ENCODE measurements at places on chromosomes 12 and 14.

- DNase-seq = no peak
Measured at GRCh38 chr12:59182191-59182590, 261.9 kb upstream of the LRIG3 start.

GRCh38 chr12:81699551-81699950 is 59.6 kb downstream of the PPFIA2 start:
- DNase-seq = no peak

- DNase-seq = no peak
Measured at GRCh38 chr12:6489449-6489848, 3.6 kb downstream of the MRPL51 start.

DNA sequence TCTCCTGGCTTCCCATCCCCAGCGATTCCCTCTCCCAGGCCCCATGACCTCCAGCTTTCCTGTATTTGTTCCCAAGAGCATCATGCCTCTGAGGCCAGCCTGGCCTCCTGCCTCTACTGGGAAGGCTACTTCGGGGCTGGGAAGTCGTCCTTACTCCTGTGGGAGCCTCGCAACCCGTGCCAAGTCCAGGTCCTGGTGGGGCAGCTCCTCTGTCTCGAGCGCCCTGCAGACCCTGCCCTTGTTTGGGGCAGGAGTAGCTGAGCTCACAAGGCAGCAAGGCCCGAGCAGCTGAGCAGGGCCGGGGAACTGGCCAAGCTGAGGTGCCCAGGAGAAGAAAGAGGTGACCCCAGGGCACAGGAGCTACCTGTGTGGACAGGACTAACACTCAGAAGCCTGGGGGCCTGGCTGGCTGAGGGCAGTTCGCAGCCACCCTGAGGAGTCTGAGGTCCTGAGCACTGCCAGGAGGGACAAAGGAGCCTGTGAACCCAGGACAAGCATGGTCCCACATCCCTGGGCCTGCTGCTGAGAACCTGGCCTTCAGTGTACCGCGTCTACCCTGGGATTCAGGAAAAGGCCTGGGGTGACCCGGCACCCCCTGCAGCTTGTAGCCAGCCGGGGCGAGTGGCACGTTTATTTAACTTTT is 14.3 kb downstream of the C12orf43 start:
- DNase-seq = no peak

DNA sequence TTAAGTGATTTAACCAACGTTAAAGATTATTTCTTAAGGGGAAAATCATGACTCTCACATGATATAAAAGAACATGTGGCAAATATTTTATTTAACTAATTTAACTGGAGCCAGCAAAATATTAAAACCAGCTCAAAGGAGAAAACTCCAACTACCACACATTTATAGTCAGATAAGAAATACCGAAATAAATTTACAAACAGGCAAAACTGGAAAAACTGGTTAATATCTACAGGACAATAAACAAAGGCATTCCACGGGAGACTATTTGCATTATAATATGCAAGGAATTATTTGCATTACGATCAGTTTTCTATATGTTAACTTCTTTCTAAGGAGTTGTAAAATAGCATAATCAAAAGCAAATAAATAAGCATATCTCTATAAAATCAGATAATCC is 13.8 kb upstream of the BCL2L14 start:
- no peak for DNase-seq

GRCh38 chr12:124603831-124604251 is 36.4 kb upstream of the NCOR2 start:
- no peak for DNase-seq

- DNase-seq = no peak
Measured at GRCh38 chr12:110637869-110638441, 24.0 kb downstream of the TCTN1 start.

DNA sequence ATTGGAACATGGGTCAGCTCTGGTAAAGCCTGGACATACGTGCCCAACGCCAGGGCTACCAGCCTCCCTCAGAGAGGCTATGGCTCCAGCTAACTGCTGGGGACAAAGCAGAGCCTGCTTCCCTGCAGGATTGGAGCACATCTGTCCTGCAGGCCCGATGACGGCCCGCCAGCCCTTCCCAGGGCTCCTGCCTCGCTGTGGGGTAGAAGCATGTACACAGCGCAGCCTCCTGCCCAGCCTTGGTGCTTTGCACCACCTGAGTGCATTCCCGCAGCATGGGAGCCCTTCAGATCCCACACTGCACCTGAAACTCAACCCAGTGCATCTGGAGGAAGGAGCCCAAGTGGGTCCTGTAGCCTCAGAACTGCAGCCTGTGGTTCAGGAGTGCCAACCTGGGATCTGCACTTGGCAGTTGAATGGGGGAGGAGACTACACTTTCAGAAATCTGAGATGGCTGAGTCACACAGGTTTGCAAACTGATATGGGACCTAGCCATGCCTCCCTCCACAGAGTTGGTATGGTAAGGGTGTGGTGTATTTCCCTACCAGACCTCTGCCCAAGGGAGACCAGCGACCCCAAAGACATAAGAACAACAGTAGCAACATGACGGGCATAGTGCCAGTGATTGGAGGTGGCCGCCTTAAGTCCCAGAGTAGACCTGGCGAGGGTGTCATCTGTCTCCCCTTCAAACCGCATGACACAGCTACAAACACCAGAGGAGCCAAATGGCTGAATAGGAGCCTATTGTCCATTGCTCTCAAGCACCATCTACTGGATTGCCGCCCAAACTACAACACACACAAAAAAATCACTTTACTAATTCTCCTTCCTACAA is 273.9 kb upstream of the MIS18BP1 start:
- no peak for DNase-seq

DNA sequence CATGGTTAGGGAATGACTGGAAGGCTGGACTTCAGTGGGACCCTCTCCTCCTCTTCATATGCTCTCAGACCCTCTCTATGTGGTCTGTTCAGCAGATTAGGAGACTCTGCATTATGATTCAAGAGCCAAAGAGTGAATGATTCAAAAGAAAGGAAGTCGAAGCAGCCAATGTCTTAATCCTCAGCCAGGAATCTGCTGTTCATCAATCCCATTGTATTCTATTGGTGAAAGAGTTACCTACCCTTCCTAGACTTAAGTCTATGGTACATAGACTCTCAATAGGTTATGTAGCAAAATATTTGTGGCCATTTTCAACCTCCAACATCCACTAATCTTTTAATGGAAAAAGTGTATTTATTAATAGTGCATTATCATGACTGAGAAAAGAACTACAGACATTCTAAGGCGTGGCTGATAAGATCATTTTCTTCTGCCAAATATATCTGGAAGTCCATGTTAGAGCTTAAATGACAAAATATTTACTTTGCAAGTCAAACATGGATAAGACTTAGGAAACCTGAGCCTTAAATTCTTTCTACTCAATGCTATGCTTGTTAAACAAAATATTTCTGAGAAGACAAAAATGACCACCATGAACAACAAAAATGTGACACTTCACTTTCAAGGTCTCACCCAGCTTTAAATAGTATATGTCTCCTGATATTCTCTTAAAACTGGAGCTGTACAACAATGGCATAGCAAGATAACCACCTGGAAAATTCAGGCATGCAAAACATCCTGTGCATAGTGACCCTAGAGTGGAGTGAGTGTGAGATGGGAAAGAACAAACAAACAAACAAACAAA is 1100.6 kb downstream of the GALC start:
- no peak for DNase-seq

DNA sequence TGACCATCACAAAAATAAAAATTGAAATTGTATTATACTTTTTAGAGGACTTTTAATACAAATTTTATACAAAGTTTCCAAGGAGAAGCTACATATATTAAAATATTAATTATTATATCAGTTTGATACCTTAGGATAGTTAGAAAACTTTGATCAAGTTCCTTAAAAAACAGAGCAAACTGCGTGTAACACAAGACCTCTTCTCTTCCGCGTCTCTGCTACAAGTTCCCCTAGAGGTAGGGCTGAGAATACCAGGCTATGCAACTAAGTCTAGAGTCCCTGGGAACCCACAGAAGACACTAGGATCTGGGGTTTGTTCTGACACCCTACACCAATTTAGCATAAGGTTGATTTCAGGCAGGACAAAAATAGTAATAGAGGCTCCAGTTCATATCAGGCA is 319.0 kb downstream of the FOXG1 start:
- DNase-seq = no peak

- no peak for DNase-seq
Measured at GRCh38 chr12:49980501-49981349, 8.0 kb downstream of the AQP6 start.

- DNase-seq = no peak
Measured at GRCh38 chr14:22518073-22518472, 71.0 kb downstream of the DAD1 start.

GRCh38 chr12:13857750-13858149 is 123.7 kb downstream of the GRIN2B start:
- no peak for DNase-seq

GRCh38 chr12:96889273-96889933 is 17.7 kb upstream of the NEDD1 start:
- no peak for DNase-seq

GRCh38 chr14:33444136-33444535 is 505.5 kb downstream of the NPAS3 start:
- DNase-seq = no peak

GRCh38 chr14:91482263-91483013 is 27.7 kb downstream of the PPP4R3A start:
- DNase-seq = no peak

GRCh38 chr12:3365463-3366411 is 125.3 kb upstream of the PRMT8 start:
- no peak for DNase-seq

DNA sequence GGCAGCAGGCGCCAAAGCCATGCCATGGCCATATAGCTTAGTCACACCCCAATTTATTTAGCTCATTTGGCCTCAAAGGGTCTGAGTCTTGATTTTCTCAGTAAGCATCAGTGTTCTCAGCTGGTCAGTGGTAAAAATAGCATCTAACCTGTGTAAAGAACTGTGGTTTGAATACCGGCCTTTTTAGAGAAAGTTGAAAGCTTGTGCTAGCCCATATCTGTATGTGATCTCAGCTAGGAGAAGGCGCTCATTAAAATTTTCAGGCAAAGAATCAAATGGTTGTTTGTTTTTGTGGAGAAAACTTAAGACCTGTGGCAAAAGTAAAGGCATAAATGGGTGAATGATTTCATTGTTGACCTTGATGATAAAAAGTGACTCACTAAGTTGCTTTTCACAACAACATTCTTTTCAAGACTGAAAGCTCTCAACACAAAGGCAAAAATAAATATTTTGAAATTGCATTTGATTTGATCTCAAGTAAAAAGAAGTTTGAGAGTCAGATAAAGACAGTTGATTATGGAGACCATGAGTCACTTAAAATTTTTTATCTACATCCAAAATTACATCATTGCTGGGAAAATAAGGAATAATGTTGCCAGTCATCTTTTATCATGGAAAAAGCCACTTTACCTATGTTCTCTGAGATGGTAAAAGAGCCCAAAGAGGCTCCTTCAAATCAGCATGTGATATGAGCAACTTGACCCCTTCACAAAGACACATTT is 128.5 kb upstream of the RGS6 start:
- DNase-seq = no peak

DNA sequence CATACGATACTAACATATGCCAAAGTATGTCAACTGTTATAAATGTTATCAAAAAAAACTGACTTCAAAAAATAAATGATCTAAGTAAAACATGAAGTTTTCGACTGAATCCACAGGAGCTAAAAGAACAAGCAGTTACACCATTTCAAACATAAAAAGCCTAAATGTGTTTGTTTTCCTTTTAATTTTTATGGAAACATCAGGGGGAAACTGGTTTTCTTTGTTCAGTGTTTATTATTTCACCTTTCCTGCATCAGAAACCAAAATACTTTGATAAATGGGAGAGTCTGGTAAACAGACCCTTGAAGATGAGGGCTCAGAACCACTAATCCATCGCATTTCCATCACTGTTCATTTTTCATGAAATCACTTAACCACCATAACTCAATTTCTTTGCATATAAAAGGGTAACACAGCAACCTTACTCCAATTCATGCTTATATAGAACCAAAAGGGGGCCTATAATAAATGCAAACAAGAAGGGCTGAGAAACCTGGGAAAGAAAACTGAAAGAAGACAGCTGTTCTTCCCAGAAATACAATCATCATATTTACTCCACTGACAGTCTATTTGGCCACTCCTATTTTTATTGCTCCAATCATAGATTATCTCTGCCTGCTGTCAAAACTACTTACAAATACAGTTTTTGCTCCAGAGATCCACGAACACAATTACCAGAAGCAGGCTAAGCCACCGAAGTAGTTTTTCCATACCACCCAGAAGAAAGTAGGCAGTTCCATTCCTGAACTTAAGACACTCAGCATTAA is 17.0 kb downstream of the FGD6 start:
- DNase-seq = no peak

DNA sequence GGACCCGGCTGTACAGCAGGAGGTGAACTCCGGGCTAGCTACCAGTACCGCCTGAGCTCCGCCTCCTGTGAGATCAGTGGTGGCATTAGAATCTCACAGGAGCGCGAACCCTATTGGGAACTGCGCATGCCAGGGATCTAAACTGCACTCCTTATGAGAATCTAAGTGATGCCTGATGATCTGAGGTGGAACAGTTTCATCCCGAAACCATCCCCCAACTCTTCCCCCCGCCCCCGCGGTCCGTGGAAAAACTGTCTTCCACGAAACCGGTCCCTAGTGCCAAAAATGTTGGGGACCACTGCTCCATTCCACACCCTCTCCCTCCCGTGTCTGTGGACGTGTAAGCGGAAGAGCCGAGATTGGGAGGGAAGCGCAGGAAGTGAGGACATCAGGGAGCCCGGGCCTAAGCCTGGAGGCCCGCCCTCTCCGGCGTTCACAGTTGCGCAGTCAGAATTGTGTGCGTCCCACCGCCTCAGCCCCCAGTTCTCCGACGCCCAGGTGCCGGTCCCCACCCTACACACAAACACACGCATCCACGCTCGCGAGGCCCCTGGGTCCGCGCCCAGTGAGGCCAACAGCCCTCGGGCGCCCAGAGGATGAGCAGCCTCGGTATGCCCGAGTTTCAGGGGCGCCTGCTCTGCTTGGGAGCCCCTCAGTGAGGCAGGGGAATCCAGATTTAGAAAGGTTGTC is 1.8 kb upstream of the RNASE4 start:
- peak; percentile 84 for DNase-seq

DNA sequence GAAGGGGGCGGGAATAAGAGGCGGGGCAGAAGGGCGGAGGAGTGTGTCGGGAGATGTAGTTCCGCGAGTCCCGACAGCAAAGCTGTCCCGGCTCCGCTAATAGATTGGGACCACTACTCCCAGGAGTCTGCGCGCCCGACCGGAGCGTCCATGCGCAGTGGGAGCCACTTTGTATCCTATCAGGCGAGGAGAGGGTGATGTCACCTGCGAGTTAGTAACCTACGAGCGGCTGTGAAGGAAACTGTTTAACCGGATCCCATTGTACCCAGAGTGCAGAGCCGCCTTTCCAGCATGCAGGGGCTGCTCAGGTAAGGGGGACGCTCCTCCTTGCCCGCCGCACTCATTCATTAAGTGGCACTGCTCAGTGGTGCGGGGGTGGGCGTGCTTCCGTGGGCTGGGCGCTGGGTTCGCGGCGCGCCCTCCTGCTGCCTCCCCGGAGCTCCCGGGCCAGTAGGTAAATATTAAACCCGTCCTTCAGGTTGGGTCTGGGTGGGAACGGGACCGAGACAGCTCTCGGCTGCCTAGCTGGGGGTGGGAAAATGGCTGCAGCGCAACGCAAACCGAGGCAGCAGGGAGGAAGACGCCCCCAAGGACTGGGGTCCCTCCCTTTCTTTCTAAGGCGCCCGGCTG is at the start of gene DAAM1:
Gene DAAM1, plus strand, starts transcription at position 207 of the 630 bp plus-strand sequence. CDS start 74,811 bp downstream, outside the sequence.
- DNase-seq = peak; percentile 96

GRCh38 chr14:85027681-85028370 is 502.1 kb upstream of the FLRT2 start:
- DNase-seq = no peak
